ENCODE measurements at places on chromosomes 6 and 20. TPM values are rescaled to one million over a fixed set of nuclear protein-coding genes. Genes with fewer than 3 reads are reported as not detected.
A peak's percentile ranks its signal among the peaks of the same experiment; 100 is the strongest.

The PNPLA1 gene
- not detected for total RNA-seq

The UST gene
- 0.87 TPM for total RNA-seq

The CST11 gene
- not detected for total RNA-seq

DNA sequence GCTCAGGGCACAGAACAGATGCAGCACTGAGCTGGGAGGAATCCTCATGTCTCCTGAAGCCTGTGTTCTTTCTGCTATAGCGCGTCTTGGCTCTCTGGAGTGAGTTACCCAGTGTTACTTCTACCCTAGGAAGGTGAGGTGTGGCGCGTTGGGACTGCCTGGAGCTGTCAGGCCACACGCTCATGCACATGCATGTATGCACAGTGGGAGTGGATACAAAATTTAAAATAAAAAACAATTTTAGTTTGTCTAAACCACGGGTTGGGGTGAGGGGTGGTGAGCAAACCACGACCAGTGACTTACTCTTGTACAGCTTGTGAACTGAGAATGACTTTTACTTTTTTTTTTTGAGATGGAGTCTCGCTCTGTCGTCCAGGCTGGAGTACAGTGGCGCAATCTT is 298.6 kb upstream of the SUPT3H start:
- DNase-seq, result no peak

DNA sequence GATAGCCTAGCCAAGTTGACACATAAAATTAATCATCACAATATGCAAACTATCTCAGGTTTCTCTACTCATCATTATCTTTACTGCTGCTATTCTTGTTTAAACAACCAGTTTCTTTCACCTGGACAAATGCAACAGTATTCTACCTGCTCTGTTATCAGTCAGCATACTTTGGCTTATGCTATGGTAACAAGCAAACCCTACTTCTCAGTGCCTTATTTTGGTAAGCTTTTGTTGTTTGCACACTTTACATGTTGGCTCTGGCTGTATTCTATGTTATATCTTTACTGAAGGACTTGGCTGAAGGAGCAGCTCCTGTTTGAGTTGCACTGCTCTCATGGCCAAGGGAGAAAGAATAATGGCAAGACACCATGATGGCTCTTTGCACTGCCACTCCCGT is 463.1 kb downstream of the EPM2A start:
- DNase-seq, result no peak

DNA sequence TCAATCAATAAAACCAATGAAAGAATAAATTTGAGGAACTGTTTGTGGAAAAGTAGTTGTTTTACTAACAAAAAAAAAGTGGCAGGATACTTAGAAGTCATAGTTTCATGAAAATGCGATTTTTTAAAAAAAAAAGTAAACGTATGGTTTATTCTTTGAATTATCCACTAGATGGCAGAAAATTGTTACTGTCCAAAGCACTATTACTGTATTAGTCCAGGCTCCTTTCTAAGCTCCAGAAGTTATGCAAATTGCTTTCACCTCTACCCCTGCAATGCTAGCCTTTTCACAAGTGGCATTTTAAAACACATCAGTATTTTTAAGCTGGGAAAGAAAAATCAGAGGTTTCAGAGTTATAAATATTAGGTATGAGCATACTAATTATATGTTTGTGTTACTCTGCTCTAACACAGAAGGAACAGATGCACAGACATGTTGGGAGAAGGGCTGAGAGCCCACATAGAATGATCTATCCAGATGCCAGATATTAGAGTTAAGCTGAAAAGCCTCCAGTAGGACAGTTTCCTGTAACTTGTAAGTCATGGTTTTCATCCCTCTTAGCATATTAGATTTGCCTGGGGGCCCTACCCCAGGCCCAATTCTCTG is 63.9 kb downstream of the FHL5 start:
- DNase-seq, result peak; percentile 61

- no peak for DNase-seq
Measured at GRCh38 chr6:56555438-56555872, 87.2 kb downstream of the DST start.
